RKO (cell line): ENCODE measurements at places on chromosomes 1 and 21.

DNA sequence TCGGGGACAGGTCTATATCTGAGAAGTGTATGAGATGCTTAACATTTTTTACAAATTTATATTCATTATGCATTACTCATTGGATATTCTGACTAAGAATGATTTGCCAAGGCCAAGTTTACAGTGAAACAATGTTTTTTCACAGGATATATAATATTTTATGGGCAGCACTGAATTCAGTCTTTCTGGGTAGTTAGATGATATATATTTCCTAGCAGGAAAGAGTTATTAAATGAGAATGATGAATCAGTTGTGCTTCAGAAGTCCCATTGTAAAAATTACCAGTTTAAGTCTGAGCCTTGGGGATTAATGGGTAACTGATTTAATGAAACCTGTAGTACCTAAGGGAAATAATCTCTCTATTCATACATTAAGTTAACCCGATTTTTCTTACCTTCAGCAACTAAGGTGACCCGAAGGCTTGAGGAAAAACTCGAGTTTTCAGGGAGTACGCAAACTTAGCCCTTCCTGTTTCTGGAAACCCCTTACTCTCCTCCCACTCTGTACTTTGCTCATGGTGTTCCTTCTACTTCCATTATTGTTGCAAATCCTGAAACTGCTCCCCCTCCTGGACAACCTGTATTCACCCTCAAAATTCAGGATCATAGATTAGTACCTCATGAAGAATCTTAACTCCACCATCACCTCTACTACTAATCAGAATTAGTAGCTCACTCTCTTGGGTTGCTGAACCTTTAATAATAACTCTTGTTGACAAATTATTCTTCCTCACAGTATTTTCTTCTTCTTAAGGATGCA, 135.1 kb downstream of the AK5 start:
- no peak for DNase-seq

GRCh38 chr1:11180342-11180744, 8.8 kb upstream of the ANGPTL7 start:
- no peak for DNase-seq

DNA sequence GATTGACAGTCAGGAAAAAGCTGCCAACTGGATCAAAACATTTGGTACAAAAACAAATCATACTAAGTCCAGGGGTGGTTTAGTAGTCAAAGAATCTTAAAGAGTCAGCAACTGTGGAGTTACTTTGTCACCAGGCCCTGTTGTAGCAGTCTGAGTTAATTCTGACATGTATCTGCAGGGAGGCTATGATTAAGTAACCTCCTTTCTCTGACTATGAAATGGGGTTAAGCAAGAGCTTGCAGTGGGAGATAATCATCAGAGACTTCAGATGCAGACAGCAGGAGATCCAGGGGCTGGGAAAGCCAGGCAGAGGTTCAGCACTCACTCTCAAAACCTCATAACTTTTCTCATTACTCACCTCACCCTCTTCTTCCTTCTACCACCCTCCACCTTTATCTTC, 99.2 kb upstream of the BTG3 start:
- no peak for DNase-seq

DNA sequence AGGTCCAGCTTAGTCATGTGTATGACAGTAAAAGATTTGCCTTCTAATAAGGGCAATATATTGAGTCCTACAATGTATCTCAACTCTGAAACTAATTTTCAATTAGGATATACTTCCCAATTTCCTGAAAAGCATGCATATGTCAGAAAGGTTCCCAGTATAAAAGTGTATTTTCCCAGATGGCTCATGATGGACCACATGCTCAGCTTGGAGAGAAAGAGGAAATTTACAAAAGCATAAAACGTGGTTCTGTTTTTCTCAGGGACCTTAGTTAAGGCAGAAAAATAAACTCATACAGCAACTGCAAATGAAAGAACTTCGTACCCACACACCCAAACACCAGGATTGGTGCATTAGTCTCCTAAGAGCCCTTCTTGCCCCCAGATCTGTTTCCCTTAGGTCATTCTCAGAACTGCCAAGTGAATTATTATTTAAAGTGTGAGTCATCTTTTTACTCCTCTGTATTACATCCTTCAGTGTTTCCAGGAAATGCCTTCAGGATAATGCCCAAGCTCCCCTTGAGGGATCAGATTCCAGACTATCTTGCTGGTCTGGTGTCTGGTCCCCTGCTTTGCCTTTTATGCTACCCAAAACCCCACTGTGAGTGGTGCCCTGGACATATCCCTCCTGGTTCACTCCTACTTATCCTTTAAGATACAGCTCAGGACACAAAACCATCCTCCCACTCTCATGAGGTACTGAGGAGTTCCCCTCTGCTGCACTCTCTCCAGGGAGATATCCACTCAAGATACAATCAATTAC, 57.4 kb downstream of the SSX2IP start:
- peak; percentile 56 for DNase-seq

GRCh38 chr1:221741703-221742554, at the start of gene DUSP10:
Gene DUSP10 (minus strand): TSS chr1:221742089. CDS start chr1:221739744, 2,345 bp downstream.
- DNase-seq = peak; percentile 98

DNA sequence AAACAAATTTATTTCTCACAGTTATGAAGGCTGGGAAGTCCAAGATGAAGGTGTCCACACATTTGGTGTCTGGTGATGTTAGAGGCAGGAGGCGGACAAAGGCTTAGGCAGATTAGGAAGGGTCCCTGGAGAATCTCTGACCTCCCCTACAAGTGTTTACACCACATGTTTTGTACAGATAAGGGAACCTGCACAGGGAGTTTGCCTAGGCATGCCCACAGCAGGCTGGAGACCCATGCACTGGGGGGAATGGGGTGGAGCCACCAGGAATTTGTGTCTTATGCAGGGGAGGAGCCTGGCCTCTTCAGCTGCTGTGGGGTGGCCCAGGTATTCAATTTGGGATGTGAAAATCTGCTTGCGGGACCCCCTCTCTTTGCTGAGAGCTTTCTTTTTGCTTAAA, 131.3 kb downstream of the PATJ start:
- DNase-seq = no peak

DNA sequence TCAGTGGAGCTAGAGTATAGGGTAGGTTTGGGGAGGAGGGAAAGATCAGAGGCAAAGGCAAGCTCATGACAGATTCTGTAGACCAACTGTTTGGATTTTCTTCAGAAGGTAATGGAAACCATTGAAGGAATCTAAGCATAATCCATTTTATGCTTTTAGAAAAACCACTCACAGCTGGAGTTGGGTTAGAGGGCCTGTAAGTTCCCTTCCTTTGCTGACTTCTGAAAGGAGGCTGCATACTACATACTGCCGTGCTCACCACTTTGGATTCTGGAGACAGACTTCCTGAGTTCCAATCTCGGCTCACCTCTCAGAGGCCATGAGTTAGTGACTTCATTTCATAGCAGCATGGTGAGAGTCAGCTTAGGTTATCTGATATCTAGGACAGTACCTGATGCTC, 6.4 kb upstream of the SYT2 start:
- DNase-seq = no peak

- no peak for DNase-seq
These were observed 19.9 kb upstream of the WDR26 start for GRCh38 chr1:224454402-224455055.

DNA sequence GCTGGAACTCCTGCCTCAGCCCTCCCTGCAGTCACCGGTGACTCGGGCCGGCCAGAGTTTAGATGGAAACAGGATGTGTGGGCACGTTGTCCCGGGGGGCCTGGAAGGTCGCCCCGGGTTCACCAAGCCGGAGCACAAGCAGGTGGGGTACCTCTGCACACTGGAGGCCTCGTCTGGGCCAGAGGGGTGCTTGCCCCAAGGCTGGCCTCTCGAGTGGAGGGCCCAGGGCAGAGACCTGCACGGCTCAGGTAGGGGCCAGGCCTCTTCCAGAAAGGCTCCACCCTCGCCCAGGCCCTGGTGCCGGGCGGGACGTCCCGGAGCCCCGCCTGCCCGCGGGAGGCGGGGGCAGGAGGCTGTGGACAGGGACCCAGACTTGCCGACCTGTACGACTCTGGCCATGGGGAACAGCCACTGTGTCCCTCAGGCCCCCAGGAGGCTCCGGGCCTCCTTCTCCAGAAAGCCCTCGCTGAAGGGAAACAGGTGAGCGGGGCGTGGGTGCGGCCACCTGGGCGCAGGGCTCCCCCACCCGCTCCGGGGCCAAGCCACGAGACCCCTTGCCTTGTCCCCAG, at the start of gene PLEKHN1:
Gene PLEKHN1 (plus strand): TSS at position 348 of the 569 bp plus-strand sequence. CDS start 50 bp downstream, at position 398.
- peak; percentile 81 for DNase-seq

- no peak for DNase-seq
These were observed 15.2 kb downstream of the AKIRIN1 start for GRCh38 chr1:39006287-39006686.

GRCh38 chr21:45558044-45558721, 15.9 kb upstream of the SLC19A1 start:
- no peak for DNase-seq
